Activated CD8-positive, alpha-beta T cell treated with anti-CD3 and anti-CD28 coated beads for 36 hours (primary cell): ENCODE measurements at places on chromosomes 3 and 15. TPM values are rescaled to one million over a fixed set of nuclear protein-coding genes. Genes with fewer than 3 reads are reported as not detected.

Gene LRRIQ4
- total RNA-seq = not detected

Gene TMEM207
- not detected for total RNA-seq

Gene GOLGA6L7
- not detected for total RNA-seq

Gene PLSCR2
- not detected for total RNA-seq

Gene KCNMB3
- total RNA-seq = 0.34 TPM

Gene IL17RD
- not detected for total RNA-seq

Gene MAP1A
- 0.78 TPM for total RNA-seq

Gene CCR1
- 0.67 TPM for total RNA-seq

Gene ZNF620
- total RNA-seq = 2.5 TPM

Gene TF
- 0.34 TPM for total RNA-seq

Gene GCHFR
- total RNA-seq = 44.8 TPM

Gene NME9
- 0.45 TPM for total RNA-seq

Gene PIK3R4
- 27.4 TPM for total RNA-seq

Gene PTX3
- not detected for total RNA-seq
